ENCODE measurements at places on chromosomes 13 and 19. TPM values are rescaled to one million over a fixed set of nuclear protein-coding genes. Genes with fewer than 3 reads are reported as not detected.

NTF4 gene
- not detected for total RNA-seq

OR10H1 gene
- total RNA-seq: not detected

SPTBN4 gene
- total RNA-seq: 0.97 TPM

ICAM5 gene
- total RNA-seq: 20.3 TPM

ZSWIM9 gene
- total RNA-seq: 3.3 TPM

TYROBP gene
- total RNA-seq: not detected

DAND5 gene
- total RNA-seq: not detected

APOC4 gene
- not detected for total RNA-seq

FOSB gene
- total RNA-seq: 0.88 TPM

CYP2A7 gene
- total RNA-seq: not detected

ZFP14 gene
- 2.6 TPM for total RNA-seq

TMEM38A gene
- 2.1 TPM for total RNA-seq

EDNRB gene
- 1.8 TPM for total RNA-seq

C19orf85 gene
- total RNA-seq: not detected

SHISA7 gene
- not detected for total RNA-seq

PTGER1 gene
- total RNA-seq: 5.6 TPM

CD37 gene
- total RNA-seq: under 0.01 TPM

ZFP82 gene
- 7.4 TPM for total RNA-seq

FAM124A gene
- 1.2 TPM for total RNA-seq

PVR gene
- 137 TPM for total RNA-seq

ZNF428 gene
- 21.3 TPM for total RNA-seq

OR7D2 gene
- total RNA-seq: not detected
